LHCN-M2 (cell line): ENCODE measurements at places on chromosomes 7 and 10. TPM values are rescaled to one million over a fixed set of nuclear protein-coding genes. Genes with fewer than 3 reads are reported as not detected.

TSPAN33 gene
- total RNA-seq = 0.57 TPM in 1 of 2 replicates, not detected in the other

MRPL32 gene
- total RNA-seq = 63.5 and 81.4 TPM in 2 replicates

CHAT gene
- total RNA-seq = not detected in 2 replicates

NPY4R2 gene
- total RNA-seq = not detected in 2 replicates

RBP3 gene
- not detected in 2 replicates for total RNA-seq

SPDYE9 gene
- total RNA-seq = not detected in 2 replicates

KAT6B gene
- total RNA-seq = 9.6 and 11.3 TPM in 2 replicates

CYP2C19 gene
- not detected in 2 replicates for total RNA-seq

- DNase-seq = no peak
Observed at GRCh38 chr10:7432884-7433726, 22.3 kb upstream of the SFMBT2 start.

DNA sequence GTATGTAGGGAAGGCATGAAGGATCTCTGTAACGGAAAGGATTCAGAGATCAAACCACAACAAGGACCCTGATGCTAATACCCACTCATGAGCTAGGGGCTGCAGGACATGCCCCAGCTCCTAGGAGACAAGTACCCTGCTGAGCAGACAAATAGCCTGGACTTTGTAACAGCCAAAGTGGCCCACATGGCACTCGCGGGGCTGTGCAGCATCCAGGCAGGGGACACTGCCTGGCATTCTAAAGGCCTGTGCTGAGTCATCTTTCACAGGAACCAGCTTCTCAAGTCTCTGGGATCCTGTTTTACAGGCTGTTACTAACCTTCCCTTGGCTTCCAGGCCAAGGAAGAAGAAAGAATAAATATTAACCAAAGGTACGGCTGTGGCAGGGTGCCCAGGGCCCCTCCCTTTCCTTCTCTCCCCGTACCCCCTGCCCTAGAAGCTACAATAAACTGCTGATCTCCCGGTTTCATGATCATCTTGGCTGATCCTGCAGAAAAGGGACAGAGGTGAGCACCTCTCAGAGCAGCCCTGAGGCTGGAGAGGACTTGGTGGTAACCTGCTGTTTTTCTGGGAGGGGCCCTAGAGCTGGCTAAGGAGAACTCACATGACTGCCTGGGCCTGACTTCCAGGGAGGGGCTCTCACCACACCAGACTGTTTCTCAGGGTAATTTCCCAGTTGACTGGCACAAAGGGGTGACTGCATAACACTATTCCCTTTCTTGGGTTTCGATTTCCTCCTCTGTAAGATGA, 4.2 kb upstream of the RPEL1 start:
- DNase-seq = peak; percentile 50

DNA sequence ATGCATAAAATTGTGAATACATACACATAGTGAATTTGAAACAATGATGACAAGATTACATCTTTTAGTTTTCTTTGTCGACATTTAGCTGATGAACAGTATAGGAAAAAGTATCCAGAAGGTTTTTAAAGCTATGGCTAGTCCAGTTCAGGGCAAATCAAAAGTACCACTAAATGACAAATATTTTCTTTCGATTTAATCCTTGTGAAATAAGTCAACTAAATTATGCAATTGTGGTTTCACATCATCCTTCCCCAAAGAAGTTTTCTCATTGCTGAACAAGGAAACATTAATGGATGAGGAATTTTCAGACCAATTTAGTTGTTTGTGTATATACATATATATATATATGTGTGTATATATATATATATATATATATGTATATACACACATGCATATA, 774.0 kb downstream of the DNAJB9 start:
- DNase-seq = no peak

DNA sequence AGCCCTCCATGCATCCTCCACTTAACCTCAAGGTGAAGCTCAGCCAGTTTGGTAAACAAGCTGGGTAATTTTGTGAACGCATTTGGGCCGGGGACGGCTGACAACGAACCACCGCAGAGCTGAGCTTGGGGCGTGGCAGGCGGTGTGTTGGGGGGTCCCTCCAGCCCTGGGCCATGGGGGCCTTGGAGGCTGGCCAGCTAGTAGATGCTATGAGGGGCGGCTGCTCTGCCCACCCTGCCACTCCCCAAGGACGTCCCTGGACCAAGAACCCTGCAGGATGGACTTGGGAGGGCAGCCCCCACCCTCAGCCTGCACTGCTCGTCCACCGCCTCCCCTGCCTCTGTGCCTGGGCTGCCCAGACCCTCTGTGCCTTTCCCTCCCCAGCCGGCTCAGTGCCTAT, 12.0 kb upstream of the SCART1 start:
- DNase-seq = no peak

GRCh38 chr10:117544711-117545140, 2.2 kb downstream of the EMX2 start:
- no peak for DNase-seq

DNA sequence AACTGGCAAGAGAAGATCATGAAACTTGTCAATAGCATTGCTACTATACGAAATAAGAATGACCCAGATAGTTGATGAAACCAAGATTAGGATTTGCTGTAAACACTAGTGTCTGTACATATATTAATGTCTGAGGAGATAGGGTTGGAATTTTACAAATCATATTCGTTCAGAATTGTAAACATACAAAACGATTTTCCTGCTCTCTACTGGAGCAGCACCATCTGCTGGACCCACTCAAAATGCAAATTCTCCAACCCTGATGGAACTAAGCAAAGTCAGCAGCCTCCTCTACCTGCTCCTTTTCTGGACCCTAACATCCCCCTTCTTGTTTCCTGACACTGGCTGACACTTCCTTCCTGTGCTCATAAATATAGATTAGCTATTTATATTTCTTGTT, 29.4 kb upstream of the SGMS1 start:
- DNase-seq = peak; percentile 16

GRCh38 chr7:76507723-76508406, 2.5 kb upstream of the UPK3B start:
- DNase-seq = peak; percentile 42

DNA sequence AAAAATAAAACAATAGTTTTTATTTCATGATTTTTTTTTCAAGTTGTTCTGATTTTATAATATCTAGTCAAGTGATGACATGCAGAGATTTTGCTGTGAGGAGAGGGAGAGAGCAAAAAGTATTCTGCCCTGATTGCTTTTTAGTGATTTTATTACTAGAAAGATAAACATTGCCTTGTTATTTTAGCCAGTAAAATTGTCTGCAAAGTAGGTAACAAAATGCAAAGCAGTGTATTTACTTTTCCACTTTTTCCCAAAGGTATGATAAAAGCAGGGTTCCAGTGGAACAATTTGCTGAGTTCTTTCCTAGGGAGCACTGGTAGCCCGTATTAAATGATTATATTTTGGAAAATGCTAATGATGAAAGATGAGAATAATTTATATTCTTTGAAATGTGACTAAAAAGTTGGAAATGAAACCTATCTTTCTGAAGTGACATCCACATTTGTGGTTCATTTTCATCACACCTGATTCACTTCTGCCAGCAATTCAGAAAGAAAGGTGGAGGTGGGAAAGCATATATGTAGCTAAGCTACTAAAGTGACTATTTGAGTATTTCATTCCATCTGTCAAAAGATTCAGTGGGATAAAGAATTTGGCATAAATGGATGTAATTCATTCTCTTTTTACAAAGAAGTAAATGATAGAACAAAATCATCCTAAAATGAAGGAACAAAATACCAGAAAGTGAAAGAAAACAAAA, 300.3 kb downstream of the ADK start:
- no peak for DNase-seq

GRCh38 chr7:135501402-135501801, 8.5 kb downstream of the CNOT4 start:
- DNase-seq = peak; percentile 19

GRCh38 chr10:117318909-117319308, 56.3 kb downstream of the PDZD8 start:
- DNase-seq = peak; percentile 10
